Fibroblast of pulmonary artery (primary cell): ENCODE measurements at places on chromosomes 6 and 20.

DNA sequence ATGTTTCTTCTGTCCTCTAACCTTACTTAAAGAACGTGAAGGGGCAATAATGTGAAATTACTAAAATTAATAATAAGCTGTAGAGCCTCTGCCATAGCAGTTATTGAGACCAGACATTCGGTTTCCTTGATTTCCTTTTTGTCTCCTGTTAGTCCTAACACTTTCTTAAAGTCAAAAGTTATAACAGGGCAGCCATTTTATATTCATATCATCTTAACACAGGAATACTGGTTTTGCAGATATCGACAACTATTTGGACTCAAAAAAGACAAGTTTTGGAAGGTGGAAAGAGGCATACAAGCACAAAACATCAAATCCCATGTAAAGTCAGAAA, 33.5 kb downstream of the HFE start:
- DNase-seq: no peak

DNA sequence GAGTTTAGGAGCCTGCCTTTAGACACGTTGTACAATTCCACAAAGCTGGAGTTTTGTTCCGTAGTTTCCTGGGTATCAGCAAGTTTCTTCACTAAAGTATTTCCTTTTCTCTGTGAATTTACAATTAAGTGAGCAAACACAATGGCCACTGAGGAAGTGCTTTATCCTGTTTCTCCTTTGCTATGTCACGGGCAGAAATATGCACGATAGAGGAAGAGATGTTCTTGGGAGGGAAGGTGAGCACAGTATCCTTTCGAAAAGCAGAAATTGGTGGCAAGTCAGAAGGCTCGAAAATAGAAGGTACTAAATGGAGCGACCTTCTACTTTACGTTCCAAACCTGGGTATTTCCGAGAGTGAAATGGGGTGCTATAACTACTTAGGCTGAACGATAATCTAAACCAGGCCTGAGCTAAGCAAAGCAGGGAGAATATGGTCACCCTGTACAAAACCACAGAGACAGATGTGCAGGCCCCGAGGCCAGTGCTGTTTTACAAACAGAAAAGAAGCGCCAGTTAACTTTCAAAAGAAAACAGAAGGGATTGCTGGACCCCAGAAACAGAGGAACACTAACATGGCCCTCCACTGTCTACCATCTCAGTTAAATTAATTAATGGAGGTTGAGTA, 259.6 kb downstream of the TBC1D7 start:
- no peak for DNase-seq

GRCh38 chr6:111781041-111781708, 92.1 kb downstream of the FYN start:
- peak; percentile 74 for DNase-seq

DNA sequence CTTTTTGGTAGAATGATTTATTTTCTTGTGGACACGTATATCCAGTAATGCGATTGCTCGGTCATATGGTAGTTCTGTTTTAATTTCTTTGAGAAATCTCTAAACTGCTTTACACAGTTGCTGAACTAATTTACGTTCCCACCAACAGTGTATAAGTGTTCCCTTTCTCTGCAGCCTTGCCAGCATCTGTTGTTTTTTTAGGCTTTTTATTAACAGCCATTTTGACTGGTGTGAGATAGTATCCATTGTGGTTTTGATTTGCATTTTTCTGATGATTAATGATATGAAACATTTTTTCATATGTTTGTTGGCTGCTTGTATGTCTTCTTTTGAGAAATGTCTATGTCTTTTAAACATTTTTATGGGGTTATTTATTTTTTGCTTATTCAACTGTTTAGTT, 196.7 kb downstream of the MOXD1 start:
- DNase-seq: no peak

- no peak for DNase-seq
Observed at GRCh38 chr20:33667245-33667675, 517 bp downstream of the ACTL10 start.

- peak; percentile 6 for DNase-seq
Observed at GRCh38 chr6:73929405-73929804, 233.4 kb downstream of the CD109 start.

DNA sequence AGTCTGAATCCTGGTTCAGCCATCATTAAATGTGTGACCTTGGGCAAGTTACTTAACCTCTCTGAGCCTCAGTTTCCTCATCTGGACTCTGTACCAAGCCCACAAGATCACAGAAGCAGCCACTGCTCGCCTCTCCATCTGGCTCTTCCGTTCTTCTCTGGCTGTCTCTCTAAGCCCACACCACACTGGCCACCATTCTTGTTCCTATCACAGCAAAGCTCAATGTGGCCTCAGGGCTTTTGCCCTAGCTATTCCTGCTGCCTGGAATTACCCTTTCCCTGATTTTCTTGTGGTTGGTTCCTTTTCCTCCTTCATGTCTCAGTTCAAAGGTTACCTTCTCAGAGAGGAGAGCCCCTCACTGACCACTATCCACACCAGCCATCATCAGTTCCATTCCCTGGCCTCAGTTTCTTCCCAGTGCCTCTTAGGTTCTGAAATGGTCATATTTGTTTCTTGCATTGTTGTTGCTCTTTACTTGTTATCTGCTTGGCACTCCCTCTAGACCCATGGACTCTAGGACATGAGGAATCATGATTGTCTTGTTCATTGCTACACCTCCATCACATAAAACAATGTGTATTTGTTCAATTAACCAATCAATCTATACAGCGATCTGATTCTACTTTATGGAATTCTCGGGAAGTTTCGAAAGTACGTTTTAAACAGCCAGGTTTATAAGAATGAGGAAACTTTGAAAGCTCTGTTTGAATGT, 56.5 kb upstream of the PTPN1 start:
- no peak for DNase-seq

- peak; percentile 20 for DNase-seq
Observed at GRCh38 chr20:39825950-39826349, 863.1 kb downstream of the MAFB start.

- no peak for DNase-seq
Observed at GRCh38 chr6:42727087-42727611, 4.8 kb upstream of the PRPH2 start.

DNA sequence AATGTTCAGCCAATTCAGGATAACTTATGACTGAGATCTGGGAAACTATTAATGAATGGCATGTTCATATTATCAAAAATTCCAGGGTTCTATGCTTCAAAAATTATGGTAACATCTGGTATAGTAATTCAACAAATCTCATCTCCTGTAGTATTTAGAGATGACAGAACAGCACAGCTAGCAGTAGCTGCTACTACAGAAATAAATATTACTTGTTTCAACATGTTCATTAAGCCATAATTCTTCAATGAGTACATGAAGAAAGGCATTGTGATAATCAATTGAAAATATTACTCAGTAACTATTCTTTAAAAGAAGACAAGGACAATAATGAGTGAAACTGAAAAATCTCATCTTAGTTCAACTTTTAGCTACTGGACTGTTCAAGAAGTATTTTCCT, 66.8 kb downstream of the ATG5 start:
- no peak for DNase-seq

DNA sequence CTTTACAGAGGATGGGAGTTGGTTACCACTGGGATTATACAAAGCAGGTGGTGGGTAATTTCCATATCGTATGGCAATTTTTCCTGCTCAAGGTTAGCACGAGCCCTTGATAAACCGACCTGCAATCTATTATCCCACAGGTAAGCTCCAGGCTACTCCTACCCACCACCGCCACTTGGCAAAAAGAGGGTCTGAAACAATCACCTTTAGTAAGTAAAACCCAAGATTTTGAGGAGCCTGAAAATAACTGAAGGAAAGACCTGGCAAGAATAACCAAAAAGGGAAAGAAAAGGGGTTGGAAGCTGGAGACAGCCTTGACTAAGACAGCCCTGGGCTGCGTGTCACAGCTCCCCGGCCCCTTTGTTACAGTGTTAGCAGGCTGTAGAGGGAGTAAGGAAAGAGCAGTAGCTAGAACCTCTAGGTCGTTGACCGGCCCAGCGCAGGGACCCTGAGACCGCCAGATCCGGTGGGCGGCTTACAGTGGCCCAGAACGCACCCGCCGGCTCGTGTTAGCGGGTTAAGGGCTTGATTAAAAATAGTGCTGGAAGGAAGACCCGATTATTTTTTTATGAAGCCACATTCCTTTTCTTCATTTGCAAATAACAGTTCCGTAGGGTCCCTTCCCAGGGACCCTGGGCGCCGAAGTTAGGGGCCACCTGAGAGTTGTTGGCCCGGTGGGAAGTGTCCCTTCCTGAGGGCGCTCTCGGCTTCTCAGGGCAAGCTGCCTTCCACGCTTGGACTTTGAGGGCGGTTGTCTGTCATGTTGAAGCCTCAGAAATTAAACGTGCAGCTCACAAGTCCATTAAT, 30.5 kb downstream of the TFAP2B start:
- no peak for DNase-seq

GRCh38 chr20:62662422-62662821, 20.1 kb downstream of the SLCO4A1 start:
- peak; percentile 47 for DNase-seq

DNA sequence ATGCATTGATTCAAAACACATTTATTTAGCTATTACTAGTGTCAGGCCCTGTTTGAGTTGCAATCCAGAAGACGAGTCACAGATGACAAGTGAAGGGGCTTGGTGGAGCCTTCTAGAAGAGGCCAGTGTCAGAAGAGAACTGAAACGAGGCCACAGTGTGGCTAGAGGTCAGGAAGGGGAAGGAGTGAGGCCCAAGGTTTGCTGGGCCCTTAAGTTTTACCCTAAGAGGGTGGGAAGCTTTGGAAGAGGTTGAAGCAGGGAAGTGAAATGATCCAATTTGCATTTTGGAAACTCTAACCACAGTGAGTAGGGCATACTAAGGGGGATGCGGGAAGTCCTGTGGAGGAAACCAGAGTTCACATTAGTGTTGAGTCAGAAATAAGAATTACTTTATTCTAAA, 25.0 kb downstream of the TTK start:
- no peak for DNase-seq

DNA sequence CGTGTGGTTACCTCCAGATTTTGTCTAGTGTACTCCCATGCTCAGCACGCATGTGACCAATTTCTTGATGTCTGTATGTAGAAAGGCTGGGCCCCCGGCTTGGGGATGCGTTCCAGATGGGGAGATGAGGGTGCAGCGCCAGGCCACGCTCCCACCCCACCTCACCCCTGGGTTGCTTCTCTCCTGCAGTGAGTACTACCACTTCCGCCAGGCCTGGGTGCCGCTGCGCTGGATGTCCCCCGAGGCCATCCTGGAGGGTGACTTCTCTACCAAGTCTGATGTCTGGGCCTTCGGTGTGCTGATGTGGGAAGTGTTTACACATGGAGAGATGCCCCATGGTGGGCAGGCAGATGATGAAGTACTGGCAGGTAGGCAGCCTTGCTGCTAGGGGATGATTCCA, 11.5 kb upstream of the SRF start:
- DNase-seq: no peak

- DNase-seq: peak; percentile 70
Observed at GRCh38 chr6:84150705-84151104, 76.7 kb downstream of the CEP162 start.

- DNase-seq: no peak
Observed at GRCh38 chr6:110710115-110710514, 105.2 kb downstream of the CDK19 start.

- DNase-seq: no peak
Observed at GRCh38 chr6:79028641-79029314, 49.3 kb downstream of the PHIP start.

DNA sequence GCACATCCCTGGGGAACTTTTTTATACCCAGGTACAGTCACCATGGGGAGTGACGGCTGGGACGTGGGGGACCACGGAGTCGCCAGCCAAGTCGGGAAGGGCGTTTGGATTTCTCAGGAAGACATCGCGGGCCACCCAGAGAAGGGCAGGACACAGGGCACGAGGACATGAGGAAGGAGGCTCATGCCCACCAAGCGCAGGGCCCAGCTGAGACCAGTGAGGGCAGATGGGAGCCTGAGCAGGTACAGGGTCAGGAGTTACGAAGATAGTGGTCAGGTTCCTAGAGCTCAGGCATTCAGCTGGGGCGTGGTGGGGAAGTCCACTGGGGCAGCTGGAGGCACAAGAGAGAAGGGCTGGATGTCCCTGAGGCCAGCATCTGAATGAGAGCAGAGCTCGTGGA, 74.6 kb downstream of the ZNF133 start:
- no peak for DNase-seq

DNA sequence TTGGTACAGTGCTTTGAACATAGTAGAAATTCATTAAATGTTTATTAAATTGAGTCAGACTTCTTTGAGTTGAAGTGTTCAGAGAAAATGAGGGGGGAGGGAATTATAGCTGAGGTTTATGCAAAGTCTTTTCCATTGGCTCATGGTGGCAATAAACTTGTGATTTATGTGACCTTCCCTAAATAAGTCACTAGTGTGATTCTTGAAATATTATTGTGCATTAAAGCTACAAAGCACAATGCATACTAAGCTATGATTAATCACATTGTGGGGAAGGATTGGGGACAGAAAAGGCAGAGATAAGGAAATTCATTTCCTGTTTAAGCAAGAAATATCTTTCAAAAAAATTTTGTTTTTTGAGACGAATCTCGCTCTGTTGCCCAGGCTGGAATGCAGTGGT, 877.5 kb downstream of the TFAP2A start:
- peak; percentile 47 for DNase-seq

- no peak for DNase-seq
Observed at GRCh38 chr6:5084360-5084780, 771 bp upstream of the PPP1R3G start.

DNA sequence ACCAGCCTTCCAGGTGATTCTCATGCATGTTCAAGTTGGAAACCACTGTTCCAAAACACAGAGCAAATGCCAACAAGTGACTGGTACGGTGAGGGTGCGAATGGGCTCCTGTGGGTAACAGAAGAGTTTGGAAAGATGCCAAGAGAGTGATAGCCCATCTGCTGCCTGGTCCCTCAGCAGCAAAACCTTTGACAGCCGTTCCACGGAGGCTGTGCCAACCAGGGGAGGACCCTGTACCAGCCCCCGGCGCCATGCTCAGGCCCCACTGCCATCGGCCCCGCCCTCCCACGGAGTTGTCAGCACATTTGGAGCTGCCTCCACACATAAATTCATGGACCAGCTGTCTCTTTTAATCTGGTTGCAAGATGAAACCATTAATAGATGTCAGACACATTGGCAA, 4.4 kb upstream of the PTPRT start:
- DNase-seq: no peak

DNA sequence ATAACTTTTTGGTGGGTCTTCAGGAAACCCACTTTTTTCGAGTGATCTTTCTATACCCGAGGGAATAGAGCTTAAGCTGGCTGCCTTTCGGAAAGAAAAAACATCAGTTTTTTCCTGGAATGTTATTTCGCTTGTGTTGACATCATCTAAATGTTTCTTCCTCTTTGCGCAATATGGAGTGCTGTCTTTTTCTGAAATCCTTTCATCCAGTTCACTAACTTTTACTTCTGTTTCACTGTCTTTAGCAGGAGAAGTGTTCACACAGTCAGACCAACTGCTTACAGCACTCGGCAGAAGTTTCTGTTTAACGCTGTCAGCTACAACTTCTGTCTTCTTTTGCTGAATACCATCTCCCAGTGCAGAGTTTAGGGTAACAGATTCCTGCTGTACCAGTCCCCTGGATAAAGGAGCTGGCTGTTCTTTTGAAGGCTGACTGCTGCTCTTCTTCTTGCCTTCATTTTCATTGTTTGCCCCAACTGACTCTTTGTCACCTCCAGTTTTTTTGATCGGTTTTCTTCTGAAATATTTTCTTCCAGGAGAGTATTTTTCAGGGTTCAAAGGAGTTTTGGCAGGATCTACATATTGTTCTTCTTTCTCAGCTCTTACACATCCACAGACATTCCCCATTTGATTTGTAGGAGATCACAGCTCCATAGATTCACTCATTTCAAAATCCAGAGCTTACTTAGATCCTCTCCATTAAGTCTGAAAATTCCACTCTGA, 50.0 kb upstream of the DST start:
- DNase-seq: peak; percentile 92
